Stimulated activated CD4-positive, alpha-beta T cell treated with anti-CD3 and anti-CD28 coated beads, Interleukin-1b, Interleukin-23, amount 100 ng/mL, for 1 hour (primary cell): ENCODE measurements at places on chromosomes 4 and X.

- no peak for DNase-seq
These were observed 15.7 kb downstream of the SPCS3 start for GRCh38 chr4:176335421-176335820.

GRCh38 chr4:146278986-146279385, 64.6 kb downstream of the REELD1 start:
- DNase-seq = no peak

GRCh38 chr4:41814565-41814964, 66.0 kb upstream of the PHOX2B start:
- DNase-seq = no peak

GRCh38 chr4:90184560-90184959, 57.4 kb downstream of the CCSER1 start:
- DNase-seq = no peak
